Caco-2 (cell line): ENCODE measurements at places on chromosomes 4 and X. TPM values are rescaled to one million over a fixed set of nuclear protein-coding genes. Genes with fewer than 3 reads are reported as not detected.

- no peaks in the 10 kb centered on the region for H3K4me1 ChIP-seq
- H3K27me3 ChIP-seq = no peaks in the 10 kb centered on the region
- H3K27ac ChIP-seq = no peak overlapping the region
Observed at GRCh38 chrX:122945328-122945727, 238.8 kb upstream of the GRIA3 start.

Gene UBA6
- 74.6 and 77.7 TPM in 2 replicates for total RNA-seq

DNA sequence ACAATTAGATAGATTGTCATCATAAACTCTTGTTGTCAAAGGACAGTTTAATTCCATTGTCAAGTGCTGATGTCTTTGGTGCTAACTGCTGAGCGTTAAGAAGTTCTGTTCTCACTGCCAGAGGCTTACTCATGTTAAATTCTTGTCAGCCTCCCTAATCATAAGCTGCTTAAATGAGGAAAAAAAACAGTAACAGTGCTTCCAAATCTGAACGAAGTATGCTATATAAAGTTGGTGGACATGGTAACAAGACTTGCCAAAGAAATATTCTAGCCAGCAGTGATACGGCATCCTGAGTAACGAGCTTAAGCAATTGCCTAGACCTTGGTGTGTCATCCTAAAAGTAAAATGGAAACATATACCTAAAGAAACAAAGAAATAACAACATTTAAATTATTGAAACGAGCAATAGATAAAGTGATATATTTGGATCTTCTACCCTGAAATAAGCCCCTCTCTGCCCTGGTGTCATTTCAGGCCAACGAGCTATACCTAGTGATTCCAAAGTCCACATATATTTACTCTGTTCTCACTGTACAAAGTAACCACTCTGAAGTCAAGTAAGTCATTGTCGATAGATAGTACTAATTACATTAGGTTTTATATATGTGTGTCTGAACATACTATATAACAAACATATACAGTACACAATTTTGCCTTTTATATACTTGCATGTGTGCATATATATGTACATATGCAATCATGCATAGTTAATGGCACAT is 339.7 kb upstream of the HS3ST1 start:
- H3K27ac ChIP-seq = no peak overlapping the region
- H3K27me3 ChIP-seq = no peaks in the 10 kb centered on the region
- DNase-seq = no peak
- no peaks in the 10 kb centered on the region for H3K36me3 ChIP-seq

DNA sequence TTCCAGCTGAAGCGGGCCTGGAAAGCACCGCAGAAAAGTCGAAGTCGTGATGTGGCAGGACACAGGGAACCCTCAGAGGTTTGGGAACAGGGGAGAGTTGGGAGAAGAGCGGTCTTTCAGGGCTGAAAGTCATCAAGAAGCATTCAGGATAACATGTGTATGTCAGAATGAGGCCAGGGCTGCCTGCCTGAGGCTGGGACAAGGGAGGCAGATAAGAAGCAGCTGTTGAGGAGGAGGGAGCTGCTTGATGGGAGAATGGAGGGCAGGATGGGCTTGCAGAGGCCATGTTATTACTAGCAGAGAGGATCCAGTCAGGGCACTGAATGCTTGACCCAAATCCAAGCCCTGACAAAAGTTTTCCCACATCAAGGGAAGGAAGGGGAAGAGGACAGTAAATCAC is 132.0 kb downstream of the ATG4A start:
- no peak overlapping the region for H3K4me3 ChIP-seq
- peak overlapping the region; percentile 28 for H3K27ac ChIP-seq
- no peak for DNase-seq
